NCI-H82 (cell line): ENCODE measurements at places on chromosomes 3 and 15.
A peak's percentile ranks its signal among the peaks of the same experiment; 100 is the strongest.

GRCh38 chr3:43128464-43128863, 22.6 kb upstream of the POMGNT2 start:
- DNase-seq = no peak

DNA sequence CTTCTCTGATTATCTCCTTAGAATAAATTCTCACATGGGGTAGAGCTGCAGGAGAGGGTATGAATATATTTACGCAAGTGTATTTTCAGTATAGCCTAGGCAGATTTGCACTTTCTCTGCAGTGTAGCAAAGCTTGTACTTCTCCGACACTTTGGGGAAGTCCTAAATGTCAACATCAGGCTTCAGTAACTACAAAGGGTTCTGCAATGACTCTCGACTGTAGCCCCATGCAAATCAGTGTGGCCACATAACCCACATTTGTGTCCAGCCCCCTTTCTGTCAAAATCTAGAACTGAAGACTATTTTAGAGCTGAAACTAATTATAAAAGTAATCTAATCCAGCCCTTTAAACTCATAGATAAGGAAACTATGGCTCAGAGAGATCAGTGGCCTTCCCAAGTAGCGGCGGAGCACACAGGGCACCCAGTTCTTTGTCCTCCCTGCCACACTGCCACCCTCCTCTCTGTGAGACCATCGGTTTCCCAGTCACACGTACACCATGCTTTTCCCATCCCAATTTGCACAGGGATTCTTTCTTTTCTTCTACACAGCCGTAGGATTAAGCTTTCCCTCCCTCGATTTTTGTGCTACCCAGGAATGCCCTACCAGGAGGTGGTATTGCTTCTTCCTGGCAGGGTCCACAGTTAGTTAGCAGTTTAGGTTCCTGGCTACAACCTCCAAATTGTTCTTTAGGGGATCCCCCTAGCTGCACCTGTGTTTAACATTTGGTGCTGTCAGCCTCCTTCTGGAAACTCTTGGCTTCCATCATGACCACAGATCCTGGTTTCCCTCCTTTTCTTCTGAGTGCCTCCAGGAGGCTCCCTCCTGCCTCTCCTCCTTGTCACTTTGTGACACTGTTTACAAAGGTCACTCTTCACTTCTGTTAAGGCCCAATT, 22.9 kb downstream of the MRAS start:
- no peak for DNase-seq

DNA sequence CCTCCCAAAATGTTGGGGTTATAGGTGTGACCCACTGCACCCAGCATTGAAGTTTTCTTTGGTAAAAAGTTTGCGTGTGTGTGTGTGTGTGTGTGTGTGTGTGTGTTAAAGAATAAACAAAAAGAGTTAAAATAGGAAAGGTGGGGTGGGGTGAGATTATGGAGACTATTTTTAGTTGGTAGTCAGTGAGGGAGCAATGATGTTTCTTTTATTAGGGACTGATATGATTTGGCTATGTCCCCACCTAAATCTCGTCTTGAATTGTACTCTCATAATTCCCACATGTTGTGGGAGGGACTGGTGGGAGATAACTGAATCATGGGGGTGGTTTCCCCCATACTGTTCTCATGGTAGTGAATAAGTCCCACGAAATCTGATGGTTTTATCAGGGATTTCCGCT, 92.2 kb downstream of the CGNL1 start:
- no peak for DNase-seq

GRCh38 chr15:66172324-66172980, 81.1 kb downstream of the MEGF11 start:
- peak; percentile 47 for DNase-seq

DNA sequence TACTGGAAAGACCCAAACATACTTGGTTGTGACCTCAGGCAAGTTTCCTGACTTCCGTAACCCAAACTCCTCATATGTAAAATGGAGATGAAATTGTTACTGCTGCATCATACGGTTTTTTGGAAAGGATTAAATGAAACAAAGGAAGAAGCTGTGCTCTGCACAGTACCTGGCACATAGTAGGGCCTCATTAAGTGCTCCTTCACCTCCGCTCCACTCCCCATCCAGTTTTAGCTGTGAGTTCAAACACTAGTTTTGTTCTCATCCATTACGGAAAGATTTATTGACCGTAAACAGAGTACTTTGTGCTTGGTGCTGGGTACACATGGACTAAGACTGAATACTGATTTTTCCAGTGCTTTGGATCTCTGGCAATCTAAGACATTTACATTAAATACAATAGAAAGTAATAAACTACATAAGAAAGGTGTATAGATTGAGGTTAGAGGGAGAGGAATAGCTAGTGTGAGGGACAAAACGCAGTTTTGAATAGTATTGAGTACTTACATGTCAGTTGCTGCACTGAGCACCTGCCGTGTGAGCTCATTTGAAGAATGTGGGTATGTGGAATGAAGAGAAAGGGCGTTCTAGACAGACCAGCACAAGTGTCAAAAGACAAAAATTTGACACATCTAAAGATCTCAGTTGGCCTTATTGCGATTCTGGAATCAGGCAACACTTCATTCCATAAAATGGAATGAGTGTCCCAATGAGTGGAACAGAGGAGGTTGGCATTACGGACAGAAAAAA, 594 bp upstream of the ICE2 start:
- no peak for DNase-seq
